Dermis blood vessel endothelial cell (primary cell): ENCODE measurements at places on chromosomes 7 and 10. TPM values are rescaled to one million over a fixed set of nuclear protein-coding genes. Genes with fewer than 3 reads are reported as not detected.

DNA sequence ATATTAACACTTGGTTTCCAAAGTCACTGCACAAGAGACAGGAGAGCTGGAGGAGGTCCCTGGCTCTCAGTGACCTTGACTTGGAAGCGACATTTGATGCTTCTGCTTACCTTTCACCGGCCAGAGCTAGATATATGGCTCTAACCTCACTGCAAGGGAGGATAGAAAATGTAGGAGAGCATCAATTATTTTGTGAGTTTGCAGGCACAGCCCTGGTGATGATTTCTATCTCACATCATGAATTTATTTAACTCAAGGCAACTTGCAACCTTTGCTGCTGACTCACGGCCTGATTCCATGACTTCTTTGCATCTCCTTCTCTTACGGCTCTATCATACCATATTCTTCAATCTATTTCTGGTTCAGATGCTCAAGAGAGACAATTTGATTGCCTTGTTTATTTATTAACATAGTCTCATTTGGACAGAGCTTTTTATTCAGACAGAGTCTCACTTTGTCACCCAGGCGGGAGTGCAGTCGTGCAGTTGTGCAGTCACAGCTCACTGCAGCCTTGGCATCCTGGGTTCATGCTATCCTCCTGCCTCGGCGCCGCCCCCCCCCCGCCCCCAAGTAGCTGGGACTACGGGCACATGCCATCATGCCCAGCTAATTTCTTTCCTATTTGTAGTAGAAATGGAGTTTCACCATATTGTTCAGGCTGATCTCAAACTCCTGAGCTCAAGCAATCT, 196.0 kb downstream of the REEP3 start:
- DNase-seq: no peak

DNA sequence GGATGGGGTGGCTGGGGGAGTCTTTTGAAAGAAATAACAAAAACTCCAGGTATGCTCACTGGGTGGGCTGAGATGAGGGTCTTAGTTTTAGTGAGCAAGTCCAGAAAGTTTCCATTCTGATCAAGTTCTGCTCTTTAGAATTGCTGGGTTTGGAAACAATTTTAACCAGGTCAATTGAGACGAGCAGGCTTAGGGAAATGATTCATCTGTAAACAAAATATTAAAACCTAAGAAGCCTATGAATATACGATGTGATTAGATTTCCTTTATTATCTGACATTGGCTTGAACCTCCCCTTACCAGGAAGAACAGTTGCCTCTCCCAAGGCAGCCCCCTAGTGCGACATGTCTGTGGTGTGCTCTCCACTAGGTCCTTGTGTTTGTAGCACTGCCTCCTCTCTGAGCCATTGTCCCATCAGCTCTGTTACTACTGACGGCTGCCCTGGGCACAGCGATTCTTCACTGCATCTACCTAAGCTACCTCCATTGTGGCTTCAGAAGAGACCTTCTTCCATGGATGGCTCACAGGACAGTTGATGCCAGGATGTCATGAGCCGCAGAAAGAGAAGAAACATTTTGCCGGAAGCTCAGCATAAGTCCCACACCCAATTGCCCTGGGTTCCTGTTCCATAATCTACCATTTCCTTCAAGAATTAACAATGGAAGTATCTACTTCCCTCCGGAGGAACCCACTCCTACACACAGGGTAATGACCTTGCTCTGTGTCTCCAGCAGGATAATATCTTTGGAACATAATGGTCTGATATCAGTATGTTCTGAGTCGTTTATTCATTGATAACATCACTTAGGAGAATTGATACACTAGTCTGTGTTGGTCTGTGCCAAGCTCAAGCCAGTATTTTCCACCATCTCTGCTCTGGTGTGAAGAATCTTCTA, 95.1 kb upstream of the ITGB1 start:
- peak; percentile 31 for DNase-seq

DNA sequence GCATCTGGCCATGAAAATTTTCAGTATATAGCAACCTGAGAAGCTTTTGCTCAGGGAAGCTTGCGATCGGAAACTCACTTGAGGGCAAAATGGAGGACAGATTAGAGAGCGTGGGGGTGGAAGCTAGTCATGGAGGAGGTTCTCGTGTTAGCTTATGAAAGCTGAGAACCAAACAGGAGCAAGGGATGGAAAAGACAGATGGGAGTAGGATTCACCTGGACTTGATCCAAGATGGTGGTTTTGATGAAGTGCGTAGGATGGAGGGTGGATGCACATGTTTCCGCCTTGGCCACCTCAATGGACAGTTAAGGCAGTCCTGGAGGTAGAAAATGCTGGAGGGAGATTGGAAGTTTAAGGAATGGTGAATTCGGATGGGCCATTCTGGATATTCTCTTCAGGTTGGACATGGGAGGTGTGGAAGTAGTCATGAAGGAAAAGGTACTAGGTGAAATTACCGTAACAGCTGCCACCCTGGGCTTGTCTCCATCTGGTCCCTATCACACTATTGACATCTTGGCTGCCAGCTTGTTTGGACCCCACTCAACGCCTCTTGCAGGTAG, 6.3 kb upstream of the C10orf95 start:
- no peak for DNase-seq

The PIK3AP1 gene
- total RNA-seq: 0.14 TPM in 1 of 2 replicates, not detected in the other

DNA sequence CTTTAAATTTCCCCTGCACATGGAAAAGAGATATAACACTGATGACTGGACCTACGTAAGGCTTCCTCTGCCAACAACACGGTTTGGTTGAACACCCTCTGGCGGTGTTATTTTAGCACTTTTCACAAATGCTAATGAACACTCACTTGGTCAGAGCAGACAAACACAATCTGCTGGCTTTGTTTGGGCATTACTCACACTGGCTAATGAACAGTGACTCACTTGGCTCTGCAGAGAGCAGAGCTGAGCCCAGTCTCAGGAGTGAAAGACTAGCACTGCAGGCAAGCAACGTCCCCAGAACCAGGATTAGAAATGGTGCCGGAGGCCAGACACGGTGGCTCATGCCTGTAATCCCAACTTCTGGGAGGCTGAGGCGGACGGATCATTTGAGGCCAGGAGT, 430.8 kb downstream of the PLXNA4 start:
- DNase-seq: peak; percentile 95
